ENCODE measurements at places on chromosomes 4 and X.

GRCh38 chr4:81912376-81913030 lies 440.8 kb upstream of the RASGEF1B start:
- no peak for DNase-seq

- no peak for DNase-seq
These were observed 288.3 kb downstream of the CHIC1 start for GRCh38 chrX:73851014-73852009.

DNA sequence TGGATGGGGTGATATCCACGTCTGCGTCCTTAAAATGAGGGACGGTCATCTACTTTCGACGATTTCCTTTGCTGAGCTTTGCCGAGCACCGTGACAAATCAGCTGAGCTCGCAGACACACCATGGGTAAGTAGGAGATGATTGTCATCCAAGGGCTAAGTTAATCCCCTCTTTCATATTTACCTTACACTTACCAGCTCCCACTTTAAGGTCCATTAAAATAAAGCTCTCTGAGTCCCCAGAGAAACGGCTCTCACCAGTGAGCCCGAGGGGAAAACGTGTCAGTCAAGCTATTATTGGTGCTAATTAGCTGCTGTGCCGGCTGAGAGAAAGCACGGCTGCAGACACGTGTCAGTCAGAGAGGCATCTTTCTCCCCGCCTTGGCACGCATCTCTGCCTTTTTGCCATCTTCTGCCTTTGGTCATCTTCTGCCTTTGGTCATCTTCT lies 72.2 kb downstream of the CRLF2 start:
- peak; percentile 75 for DNase-seq

- no peak for DNase-seq
These were observed at the start of gene PRSS12 for GRCh38 chr4:118352843-118353533. Gene PRSS12, minus strand, starts transcription at chr4:118353003. Its CDS starts 283 bp downstream, at chr4:118352720.

- no peak for DNase-seq
These were observed 307.4 kb upstream of the SMIM31 start for GRCh38 chr4:164446516-164446915.
